ENCODE measurements at places on chromosomes 3 and 15. TPM values are rescaled to one million over a fixed set of nuclear protein-coding genes. Genes with fewer than 3 reads are reported as not detected.

GRCh38 chr3:102237838-102238237 lies 197.0 kb upstream of the ZPLD1 start:
- no peak for DNase-seq

- no peak for DNase-seq
These were observed 1523.8 kb upstream of the CADM2 start for GRCh38 chr3:83434880-83435587.

DNA sequence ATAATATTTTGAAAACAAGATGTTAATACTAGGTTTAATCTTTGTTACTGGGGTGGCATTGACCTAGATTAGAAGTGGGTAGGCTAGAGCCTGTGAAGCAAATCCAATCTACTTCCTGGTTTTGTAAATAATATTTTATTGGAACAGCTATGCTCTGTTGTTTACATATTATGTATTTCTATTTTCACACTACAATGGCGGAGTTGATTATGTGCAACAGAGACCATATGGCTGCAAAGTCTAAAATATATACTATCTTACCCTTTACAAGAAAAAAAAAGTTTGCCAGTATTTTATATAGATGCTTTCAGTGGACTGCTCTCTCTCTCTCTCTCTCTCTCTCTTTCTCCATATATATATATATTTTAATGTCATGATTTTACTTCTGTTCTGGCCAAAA lies 244.2 kb downstream of the NLGN1 start:
- no peak for DNase-seq

- DNase-seq = no peak
These were observed 212.2 kb upstream of the SUCLG2 start for GRCh38 chr3:67866571-67866970.

ROPN1 gene
- total RNA-seq = not detected

ADCY5 gene
- total RNA-seq = 84.4 TPM

DNA sequence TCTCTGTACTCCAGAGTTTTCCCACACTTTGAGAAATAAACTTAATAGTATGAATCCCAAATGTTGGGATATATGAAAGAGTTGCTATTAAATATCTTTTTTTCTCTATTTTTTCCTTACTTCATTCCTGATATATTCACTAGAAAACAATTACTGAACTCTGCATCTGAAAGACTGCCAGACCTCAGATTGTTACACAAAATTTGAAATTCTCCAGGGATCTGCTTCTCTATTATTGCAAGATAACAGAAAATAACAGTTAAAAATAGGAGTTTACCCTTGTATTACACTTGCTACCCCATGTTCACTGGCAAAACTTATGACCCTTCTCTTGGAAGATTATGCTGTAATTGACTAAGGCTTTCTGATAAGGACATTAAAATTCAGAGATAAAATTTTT lies 11.7 kb upstream of the P3H2 start:
- DNase-seq = no peak

DNA sequence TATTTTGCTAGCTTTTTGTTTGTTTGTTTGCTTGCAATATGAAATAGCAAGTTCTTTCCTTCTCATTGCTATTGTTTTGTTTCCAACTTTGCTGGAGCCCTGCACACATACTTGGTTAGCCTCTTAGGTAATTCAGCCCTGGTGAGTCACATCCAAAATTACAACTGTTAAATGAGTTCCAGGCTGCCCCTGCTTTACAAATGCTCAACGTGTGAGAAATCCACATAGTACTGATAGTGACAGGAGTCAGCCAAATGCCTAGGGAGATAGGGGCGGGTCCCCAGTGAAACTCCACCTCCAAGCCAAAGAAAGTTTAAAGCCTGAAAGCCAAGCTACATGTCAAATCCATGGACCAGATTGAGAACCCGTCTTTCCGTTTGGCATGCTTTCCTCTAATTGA lies 81.3 kb upstream of the RNF7 start:
- no peak for DNase-seq

DNA sequence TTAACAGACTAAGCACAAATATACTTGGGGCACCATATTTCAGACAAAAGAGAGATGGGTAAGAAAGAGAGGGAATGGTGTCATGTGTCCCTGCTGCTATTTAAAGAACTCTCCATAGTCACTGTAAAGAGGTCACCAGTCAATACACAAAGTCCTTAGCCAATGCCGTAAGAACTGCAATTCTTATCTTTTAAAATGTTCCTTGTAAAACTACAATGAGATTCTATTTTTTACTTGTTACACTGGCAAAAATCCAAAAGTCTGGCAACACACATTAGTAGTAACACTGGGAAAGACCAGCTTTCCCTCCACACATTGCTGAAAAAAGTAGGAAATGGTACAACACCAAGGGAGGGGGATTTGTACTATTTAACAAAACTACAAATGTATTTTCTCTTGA lies 189.4 kb downstream of the TBC1D5 start:
- no peak for DNase-seq

STXBP5L gene
- 12.2 TPM for total RNA-seq

- no peak for DNase-seq
These were observed 13.3 kb upstream of the CFAP44 start for GRCh38 chr3:113454630-113455029.

GRAMD2A gene
- 0.28 TPM for total RNA-seq

GRCh38 chr3:2001306-2002108 lies 97.2 kb upstream of the CNTN4 start:
- DNase-seq = no peak

DNA sequence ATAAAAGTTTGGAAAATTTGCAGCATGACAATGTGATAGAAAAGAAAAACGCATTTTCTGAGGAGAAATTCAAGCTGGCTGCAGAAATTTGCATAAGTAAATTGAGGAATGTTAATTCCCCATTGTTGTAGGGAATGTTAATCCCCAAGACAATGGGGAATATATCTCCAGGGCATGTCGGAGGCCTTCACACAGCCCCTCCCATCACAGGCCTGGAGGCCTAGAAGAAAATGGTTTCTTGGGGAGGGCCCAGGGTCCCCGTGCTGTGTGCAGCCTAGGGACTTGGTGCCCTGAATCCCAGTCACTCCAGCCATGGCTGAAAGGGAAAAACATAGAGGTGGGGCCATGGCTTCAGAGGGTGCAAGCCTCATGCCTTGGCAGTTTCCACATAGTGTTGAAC lies 101.1 kb downstream of the BOC start:
- no peak for DNase-seq

GRCh38 chr3:143727391-143727790 lies 120.9 kb downstream of the SLC9A9 start:
- no peak for DNase-seq

Measured in sigmoid colon (tissue), 7 donors.